ENCODE measurements at places on chromosomes 16 and 17.

- no peak for DNase-seq
Measured at GRCh38 chr17:38861399-38861843, 7.9 kb upstream of the RPL23 start.

DNA sequence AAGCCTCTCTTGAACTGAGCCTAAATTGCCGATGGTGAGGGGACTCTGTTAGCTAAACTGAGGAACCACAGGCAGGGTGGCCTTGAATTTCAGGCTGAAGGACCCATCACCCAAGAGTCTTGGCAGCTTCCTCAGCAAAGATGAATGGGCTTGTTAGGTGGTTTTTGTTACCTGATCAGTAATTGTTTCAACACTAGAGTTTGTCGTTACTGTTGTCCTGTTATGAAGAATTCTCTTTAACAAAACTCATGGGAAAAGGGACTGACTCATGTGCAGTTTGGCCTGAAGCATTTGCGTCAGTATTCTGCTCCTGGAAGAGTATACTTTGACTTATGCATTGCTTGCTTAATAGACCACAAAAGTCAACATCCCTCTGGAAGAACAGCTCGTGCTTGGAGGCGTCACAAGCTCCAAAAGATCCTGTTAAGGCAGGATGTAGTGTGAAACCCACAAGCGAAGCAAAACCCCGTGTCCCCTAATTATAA, 206.0 kb downstream of the IRX3 start:
- no peak for DNase-seq

- peak; percentile 75 for DNase-seq
Measured at GRCh38 chr17:55726440-55726839, 3.8 kb upstream of the TMEM100 start.

DNA sequence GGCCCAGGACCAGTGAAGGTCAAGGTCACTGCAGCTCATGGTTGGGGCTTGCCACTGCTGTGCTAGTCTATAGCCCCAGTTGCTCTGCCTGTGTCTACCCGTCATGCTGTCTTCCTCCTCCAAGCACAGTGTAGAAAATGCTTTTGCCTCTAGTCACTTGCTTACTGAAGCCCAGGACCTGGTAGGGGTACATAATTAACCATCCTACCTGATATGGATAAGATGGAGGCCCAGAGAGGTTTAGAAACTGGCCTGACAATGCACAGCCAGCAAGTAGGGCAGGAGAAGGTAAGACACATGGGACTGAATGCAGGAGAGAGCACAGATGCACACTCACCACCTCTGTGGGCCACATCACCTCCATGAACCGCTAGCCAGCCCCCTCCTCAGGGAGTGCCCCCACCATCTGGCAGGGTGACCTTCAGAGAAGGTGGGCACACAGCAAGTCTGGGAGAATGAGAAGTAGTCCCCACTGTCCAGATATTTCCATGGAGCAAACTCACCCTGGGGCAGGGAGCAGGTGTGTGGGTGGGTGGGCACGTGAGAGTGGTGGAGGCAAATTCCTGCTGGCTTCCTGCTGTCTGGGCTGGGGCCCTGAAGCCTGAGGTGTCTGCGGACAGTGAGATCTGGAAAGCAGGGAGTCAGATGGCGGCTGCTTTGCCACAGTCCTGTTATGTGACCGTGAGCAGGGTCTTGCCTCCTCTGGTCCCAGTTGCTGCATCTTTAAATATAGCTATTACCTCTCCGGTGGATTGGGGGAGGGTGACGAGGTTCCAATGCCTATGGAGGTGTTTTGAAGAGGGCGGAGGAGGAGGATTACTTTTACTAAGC, 1.0 kb downstream of the CX3CL1 start:
- DNase-seq: no peak

DNA sequence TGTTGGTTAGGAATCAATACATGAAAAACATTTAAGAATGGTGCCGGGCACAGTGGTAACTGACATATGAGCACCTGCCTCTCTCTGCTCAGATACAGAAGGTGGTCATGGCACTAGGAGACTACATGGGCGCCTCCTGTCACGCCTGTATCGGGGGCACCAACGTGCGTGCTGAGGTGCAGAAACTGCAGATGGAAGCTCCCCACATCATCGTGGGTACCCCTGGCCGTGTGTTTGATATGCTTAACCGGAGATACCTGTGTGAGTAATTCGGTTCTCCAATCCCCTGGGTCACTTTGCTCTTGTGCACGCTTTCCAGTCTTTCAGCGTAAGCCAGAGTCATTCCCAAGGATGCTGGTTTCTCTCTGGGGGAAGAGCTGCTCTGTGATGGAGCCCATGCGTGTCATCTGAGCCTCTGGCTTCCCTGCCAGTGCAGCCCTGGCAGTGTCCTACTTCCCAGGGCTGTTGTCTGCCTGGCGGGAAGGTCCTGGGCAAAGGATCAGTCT, 3.0 kb upstream of the CD68 start:
- no peak for DNase-seq

- no peak for DNase-seq
Measured at GRCh38 chr17:38731526-38732294, 1.6 kb downstream of the CISD3 start.

DNA sequence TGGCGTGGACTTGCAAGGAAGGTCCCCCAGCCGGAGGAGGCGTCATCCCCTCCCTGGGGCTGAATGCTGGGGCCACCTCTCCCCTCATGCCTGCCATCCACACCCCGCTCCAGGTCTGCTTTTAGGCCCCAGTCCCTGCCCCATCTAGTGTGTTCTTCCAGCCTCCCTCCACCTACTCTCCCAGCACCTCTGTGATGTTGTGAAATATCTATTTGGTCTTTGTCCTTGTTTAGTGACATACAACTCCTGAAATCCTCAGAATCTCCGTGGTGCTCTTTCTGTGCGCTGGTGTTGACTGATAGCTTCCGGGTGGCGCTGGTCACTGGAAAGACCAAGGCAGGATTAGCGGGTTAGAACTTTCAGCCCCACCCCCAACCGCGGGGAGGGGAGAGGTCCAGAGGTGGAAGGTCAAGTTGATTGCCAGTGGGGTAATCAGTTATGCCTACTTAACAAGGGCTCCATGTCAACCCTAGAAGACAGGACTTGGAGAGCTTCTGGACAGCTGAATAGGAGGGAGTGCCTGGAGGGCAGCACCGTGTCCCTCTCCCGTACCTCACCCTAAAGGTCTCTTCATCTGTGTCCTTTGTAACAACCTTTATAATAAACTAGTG, 10.1 kb downstream of the TBC1D24 start:
- DNase-seq: no peak

DNA sequence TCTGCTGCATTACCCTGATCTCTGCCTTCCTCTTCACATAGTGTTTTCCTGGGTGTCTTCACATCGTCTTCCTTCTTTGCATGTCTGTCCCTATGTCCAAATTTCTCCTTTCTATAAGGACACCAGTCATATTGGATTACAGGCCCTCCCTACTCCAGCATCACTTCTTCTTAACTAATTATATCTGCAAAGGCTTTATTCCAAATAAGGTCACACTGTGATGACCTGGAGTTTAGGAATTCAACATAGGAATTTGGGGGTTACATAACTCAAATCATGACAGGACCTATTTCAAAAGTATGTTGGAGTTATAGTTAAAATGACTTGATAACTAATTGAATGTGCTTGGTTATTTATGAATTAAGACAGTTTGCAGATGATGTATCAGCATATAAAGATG, 490.5 kb upstream of the ERCC4 start:
- DNase-seq: no peak
